ENCODE measurements at places on chromosomes 13 and 19.
A peak's percentile ranks its signal among the peaks of the same experiment; 100 is the strongest.

GRCh38 chr13:44051918-44052675 is 172.4 kb downstream of the LACC1 start:
- DNase-seq = peak; percentile 12

- DNase-seq = no peak
Measured at GRCh38 chr19:10335352-10335985, 2.1 kb upstream of the RAVER1 start.

DNA sequence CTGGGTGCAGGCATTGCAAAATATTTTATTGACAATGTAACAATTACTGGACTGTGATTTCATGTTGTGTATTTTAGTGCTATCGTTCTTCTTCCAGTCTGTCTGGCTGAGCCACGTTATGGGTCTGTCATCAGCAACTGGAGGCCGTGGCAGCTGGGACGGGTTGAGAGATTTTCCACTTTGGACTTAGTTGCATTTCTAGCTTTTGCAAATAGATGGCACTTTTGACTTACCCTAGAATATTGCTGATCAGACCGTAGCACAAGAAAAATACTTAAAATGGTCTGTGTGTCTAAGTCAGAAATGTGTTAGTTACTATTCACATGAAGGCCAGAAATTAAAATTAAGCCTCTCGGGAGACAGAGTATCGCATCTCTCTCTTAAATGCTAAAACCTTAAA is 211.1 kb downstream of the TEX29 start:
- no peak for DNase-seq

GRCh38 chr13:51218626-51219025 is 3.6 kb upstream of the FAM124A start:
- DNase-seq = no peak

DNA sequence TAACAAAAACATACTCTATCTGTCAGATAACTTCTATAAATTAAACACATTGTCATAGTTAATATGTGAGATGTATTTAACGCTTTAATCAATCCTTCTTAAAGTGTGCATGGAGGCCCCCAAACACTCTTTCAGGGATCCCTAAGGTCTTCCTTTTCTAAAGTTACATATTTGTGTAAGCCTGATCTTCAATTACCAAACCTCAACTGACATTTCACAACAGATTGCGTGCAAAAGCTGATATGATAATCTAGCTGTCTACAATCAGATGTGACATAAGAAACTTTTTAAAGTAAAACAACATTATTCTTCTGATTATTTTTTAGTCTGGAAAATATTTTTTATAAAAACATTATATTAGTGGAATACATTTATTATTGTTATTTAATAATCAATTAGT is 1850.4 kb downstream of the OLFM4 start:
- DNase-seq = no peak

- no peak for DNase-seq
Measured at GRCh38 chr13:65724226-65724625, 1505.9 kb downstream of the PCDH9 start.

DNA sequence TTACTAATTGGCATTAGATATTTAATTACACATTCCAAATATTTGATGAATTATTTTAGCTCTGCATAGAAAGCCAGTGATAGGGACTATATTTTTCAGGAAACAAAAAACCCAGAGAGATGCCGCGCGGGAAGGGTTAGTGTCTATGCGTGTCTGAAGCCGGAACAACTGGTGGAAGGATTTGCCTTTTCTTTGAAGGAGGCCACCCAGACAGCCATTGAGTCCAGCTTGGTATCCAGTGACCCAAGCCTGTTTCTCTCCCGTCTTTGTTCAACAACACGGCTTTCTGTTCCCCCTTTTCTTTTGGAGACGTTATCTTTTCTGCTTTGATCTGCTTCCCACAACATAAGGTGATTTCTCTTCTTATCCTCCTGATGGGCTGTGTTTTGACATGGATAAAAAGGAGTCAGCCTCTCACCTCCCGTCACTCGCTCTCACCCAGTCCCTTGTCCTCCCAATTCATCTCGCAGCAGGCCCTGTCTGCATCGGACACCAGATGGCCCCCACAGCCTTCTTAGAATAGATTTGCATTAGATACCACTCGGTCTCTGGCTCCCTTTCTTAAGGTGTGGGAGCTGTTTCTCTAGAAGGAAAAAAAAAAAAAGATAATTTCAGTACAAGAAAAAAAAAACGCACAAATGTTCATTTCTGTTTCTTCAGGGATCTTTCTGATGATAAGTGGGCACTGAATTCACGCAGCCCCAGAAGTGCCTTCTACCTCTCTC is 361.8 kb downstream of the ZNF536 start:
- DNase-seq = no peak

GRCh38 chr19:3440082-3440481 is 40.2 kb downstream of the SMIM24 start:
- DNase-seq = no peak

GRCh38 chr13:46743191-46743590 is 53.8 kb downstream of the ESD start:
- no peak for DNase-seq

DNA sequence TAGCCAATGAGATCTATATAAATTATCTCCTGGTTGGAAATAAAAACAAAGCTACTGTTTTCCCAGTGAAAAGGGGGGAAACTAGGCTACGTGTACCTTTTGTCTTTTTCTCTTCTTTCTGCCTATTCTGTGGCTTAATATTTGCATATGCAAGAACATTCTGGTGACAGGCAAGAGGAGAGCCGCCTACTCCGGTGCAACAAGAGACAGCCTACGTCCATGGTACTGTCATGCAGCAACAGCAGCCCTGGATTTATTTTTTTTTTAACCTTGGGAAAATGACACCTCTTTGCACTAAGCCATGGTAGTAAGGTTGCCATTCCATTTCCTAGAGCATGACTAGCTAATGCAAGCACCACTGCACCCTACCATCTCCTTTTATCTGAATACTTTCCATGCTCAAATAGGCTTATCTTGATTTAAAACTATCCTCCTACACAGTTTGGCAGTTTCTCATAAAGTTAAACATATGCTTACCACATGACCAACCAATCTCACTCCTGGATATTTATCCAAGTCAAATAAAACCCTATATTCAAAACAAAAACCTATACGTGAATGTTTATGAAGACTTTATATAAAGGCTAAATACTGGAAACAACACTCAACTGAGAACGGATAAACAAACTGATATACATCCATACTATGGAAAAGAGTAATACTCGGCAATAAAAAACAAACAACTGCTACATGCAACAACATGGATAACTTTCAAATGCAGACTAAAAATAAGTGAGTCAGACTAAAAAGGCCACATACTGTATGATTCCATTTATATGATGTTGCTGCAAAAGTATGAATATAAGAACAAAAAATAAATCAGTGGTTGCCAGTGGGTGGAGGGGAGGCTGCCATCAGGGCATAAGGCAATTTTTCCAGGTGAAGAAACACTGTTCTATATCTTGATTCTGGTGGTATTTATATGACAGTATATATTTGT is 17.3 kb downstream of the NUFIP1 start:
- DNase-seq = no peak

GRCh38 chr13:75479102-75479740 is 2.7 kb downstream of the TBC1D4 start:
- no peak for DNase-seq

- DNase-seq = peak; percentile 82
Measured at GRCh38 chr13:45773236-45773635, 71.1 kb downstream of the CBY2 start.

GRCh38 chr13:38879278-38879677 is 111.4 kb downstream of the STOML3 start:
- no peak for DNase-seq

GRCh38 chr19:4350726-4351125 is 7.4 kb downstream of the MPND start:
- no peak for DNase-seq

DNA sequence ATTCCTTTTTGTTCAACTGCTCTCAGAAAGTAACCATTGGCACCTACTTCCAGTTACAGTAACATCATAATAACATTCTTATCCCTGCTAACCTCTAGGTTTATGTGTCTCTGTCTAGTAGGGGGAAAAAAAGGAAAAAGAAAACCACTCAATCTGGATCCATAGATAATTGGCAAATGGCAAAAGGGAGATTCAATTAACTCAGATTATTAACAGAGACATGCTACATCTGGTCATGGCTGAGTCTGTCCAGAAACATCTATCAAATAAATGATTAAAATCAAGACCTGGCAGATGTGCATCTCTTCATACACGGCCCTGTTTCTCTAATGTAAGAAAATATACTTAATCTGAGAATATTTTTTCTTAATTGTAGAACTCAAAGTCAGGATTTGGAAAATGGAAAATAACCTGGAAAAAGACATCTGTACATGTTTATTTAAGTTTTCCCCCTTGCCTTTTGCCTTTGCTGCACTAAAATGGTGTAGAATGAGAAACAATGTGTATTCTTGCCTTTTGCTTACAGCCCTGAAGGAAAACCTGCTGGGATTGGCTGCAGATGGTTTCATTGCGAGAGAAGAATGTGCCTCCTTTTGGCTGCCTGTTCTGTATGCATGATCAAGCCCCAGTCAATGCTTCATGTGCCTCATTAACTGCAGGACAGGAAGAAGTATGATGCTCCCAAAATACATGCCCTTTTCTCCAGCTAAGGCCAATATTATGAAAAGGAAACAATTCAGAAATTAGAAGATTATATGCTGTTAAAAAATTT is 921.6 kb upstream of the PCDH20 start:
- no peak for DNase-seq

GRCh38 chr19:47445527-47445926 is 26.2 kb downstream of the SLC8A2 start:
- no peak for DNase-seq

DNA sequence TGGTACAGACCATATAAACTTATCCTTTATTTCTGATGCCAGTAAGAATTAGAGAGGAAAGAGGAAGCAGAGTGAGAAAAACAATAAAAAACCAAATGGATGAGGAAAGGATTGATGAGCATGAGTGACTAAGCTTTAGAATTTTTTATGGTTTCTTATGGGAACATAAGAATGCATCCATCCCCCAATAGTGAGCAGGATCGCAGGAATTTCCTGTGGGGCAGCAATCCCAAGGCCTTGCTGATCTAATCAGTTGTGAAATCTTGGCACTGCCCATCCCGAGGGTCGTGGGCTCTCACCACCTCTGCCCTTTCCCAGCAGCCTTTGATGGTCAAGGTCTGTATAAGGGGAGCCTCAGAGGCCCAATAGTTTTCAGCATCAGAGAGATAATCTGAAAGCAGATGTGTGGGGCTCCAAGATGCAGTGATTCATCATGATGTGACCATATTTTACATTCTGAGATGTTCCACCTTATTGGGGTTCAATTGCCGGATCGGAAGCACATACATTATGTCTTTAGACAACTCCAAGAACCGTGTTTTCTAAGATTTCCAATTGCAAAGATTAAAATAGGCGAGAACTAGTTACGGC is 222.1 kb downstream of the DNAJC15 start:
- peak; percentile 55 for DNase-seq

DNA sequence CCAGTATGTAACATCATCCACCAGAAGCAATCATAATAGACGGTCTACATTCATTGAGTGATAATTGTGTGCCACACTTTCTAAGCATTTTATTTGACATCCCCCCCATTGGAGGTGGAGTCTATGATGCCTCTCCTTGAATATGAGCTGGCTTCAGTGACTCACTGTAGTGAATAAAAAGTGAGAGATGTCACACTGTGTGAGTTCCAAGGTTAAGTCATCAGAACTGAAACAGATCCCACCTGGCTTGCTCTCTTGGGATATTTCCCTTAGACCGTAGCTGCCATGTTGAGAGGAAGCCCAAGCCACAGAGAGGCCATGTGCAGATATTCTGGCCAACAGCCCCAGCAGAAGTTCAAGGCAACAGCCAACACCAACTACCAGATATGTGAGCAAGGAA is 12.6 kb downstream of the RTBDN start:
- DNase-seq = no peak

- no peak for DNase-seq
Measured at GRCh38 chr13:109172136-109172535, 542.7 kb downstream of the MYO16 start.

DNA sequence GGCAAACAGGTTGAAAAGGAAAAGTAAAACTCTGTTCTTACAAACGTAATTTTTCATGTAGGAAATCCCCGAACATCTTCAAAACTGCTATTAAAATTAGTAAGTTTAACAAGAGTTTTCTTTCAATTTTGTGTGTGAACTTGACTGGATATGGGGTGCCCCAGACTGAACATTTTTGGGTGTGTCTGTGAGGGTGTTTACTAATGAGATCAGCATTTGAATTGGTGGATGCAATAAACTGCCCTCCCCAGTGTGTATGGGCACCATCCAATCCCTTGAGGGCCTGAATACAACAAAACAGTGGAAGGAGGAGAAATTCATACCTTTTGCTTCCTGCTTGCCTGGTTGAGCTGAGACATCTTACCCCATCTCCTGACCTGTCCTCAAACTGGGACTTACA is 11.8 kb downstream of the HAUS8 start:
- DNase-seq = no peak

Data from RWPE1 (cell line).